ENCODE measurements at places on chromosomes 11 and 22. TPM values are rescaled to one million over a fixed set of nuclear protein-coding genes. Genes with fewer than 3 reads are reported as not detected.

DNA sequence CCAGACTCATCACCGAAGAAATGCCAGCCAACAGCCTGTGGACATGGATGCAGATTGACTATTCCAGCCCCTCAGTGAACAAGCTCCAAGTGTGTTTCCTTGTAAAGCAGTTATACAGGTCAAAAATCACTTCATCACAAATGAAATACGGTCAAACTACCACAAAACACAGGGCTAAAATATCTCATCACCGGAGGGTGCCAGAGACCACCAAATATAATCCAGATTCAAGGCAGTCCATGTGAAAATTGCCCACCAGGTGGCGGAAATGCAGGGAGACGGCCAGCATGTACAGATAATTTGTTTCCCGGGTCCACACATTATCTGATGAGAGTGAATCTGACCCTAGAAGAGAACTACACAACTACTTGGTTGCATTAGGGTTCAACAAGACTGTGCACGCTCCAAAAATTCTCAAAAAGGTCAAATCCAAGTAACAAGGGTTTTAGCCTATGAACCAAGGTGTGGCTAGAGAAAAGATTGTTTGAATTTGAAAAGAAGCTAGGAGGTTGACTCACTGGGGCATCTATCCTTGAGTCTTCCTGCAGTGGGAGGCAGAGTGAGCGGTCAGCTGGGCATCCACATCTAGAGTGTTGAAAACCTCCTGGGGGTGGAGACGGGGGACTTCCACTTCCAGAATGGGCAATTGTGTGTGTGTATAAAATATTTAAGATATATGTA, 71.7 kb downstream of the IGLL5 start:
- no peak overlapping the region for H3K4me3 ChIP-seq
- H3K36me3 ChIP-seq: no peaks in the 10 kb centered on the region
- peaks cover 13% of the 10 kb centered on the region for H3K4me1 ChIP-seq
- DNase-seq: peak; percentile 88

- H3K4me1 ChIP-seq: no peaks in the 10 kb centered on the region
- H3K4me3 ChIP-seq: no peak overlapping the region
- H3K27me3 ChIP-seq: no peaks in the 10 kb centered on the region
- no peak overlapping the region for H3K27ac ChIP-seq
- peak; percentile 7 for DNase-seq
These were observed 89.6 kb downstream of the SERGEF start for GRCh38 chr11:17923217-17923616.

- H3K36me3 ChIP-seq: no peaks in the 10 kb centered on the region
- peaks cover 9% of the 10 kb centered on the region for H3K27me3 ChIP-seq
These were observed 173.5 kb downstream of the TRIM29 start for GRCh38 chr11:119964136-119965025.

ARHGAP42 gene
- polyA plus RNA-seq: 8.7 TPM

FOSL1 gene
- 16.5 TPM for polyA plus RNA-seq

GRCh38 chr11:14500181-14500651, 605 bp upstream of the COPB1 start:
- H3K36me3 ChIP-seq: peaks cover 4% of the 10 kb centered on the region
- peak; percentile 63 for DNase-seq
- H3K27ac ChIP-seq: peak overlapping the region; percentile 92
- H3K4me1 ChIP-seq: peaks cover 11% of the 10 kb centered on the region

- no peak for DNase-seq
- no peak overlapping the region for H3K4me3 ChIP-seq
- H3K36me3 ChIP-seq: peaks cover 7% of the 10 kb centered on the region
- H3K4me1 ChIP-seq: no peaks in the 10 kb centered on the region
- no peak overlapping the region for H3K27ac ChIP-seq
These were observed 193.5 kb downstream of the UVRAG start for GRCh38 chr11:76008474-76008873.

- no peak overlapping the region for H3K4me3 ChIP-seq
- H3K27ac ChIP-seq: no peak overlapping the region
- no peaks in the 10 kb centered on the region for H3K36me3 ChIP-seq
These were observed 21.6 kb downstream of the IMMP1L start for GRCh38 chr11:31487848-31488247.

GRCh38 chr11:105104292-105104691, 35.3 kb downstream of the CARD18 start:
- H3K27ac ChIP-seq: no peak overlapping the region
- H3K27me3 ChIP-seq: no peaks in the 10 kb centered on the region
- DNase-seq: no peak
- H3K4me3 ChIP-seq: no peak overlapping the region

DNA sequence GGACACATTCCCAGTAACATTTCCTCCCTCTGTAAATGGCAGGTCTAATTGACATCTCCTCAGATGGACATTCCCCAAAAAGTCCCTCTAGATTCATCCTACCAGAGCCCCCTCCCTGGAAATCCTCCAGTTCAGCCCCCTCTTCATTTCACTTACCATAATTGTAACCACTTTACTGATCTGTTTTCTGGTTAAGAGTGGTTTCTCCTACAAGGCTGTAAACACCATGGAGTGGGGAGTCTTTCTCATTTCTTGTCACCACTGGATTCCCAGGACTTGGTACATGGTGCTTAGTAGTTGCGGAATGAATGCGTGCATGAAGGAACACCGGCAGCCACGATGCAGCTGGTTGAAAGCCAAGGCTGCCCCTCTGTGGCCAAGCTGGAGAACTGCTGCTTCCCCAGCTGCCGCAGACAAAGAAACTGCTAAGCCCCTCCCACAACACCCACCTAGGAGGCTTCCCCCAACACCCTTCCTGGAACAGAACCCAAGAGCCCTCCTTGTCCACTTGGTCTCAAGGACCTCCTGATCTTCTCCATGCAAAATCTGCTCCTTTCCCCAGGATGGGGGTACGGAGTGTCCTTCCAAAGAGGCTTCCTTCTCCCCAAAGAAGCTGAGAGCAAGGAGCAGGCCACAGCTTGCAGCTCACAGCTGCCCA, 18.6 kb upstream of the SCARF2 start:
- no peak overlapping the region for H3K4me3 ChIP-seq
- H3K27ac ChIP-seq: peak overlapping the region; percentile 42
- H3K4me1 ChIP-seq: no peaks in the 10 kb centered on the region

GRCh38 chr11:7941146-7941545, 362 bp downstream of the OR10A3 start:
- DNase-seq: no peak
- no peaks in the 10 kb centered on the region for H3K36me3 ChIP-seq
- H3K4me3 ChIP-seq: no peak overlapping the region
- no peak overlapping the region for H3K27ac ChIP-seq
- H3K4me1 ChIP-seq: no peaks in the 10 kb centered on the region
- H3K27me3 ChIP-seq: no peaks in the 10 kb centered on the region

DNA sequence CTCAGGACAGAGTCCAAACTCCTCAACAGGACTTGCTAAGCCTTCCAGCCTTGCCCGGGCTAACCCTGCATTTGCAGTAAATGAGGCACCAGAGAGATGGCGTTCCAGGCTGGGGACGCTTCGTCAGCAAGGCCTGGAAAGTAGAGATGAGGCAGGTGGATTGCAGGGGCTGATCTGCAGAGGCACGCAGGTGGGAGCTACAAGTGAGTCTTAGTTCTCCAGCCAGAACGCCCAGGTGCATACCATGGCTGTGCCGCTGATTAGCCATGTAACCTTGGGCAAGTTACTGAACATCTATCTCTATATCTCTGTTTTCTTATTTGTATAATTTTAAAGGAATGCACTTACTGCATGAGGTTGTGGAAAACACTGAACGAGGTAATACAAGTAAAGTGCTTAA, 52.7 kb upstream of the BARX2 start:
- H3K4me1 ChIP-seq: peaks cover 30% of the 10 kb centered on the region
- H3K27ac ChIP-seq: no peak overlapping the region
- H3K27me3 ChIP-seq: no peaks in the 10 kb centered on the region
- no peaks in the 10 kb centered on the region for H3K36me3 ChIP-seq
- H3K4me3 ChIP-seq: no peak overlapping the region

- no peaks in the 10 kb centered on the region for H3K36me3 ChIP-seq
- peaks cover 8% of the 10 kb centered on the region for H3K4me1 ChIP-seq
- H3K4me3 ChIP-seq: no peak overlapping the region
- H3K27me3 ChIP-seq: no peaks in the 10 kb centered on the region
These were observed 168.1 kb downstream of the ADAMTS15 start for GRCh38 chr11:130616573-130616972.

- no peaks in the 10 kb centered on the region for H3K4me1 ChIP-seq
- no peaks in the 10 kb centered on the region for H3K36me3 ChIP-seq
These were observed 17.4 kb upstream of the LRRC55 start for GRCh38 chr11:57164317-57164716.

GRCh38 chr11:120695426-120695825, 183.9 kb downstream of the GRIK4 start:
- no peaks in the 10 kb centered on the region for H3K36me3 ChIP-seq

- no peak overlapping the region for H3K4me3 ChIP-seq
- peak; percentile 51 for DNase-seq
- H3K27me3 ChIP-seq: no peaks in the 10 kb centered on the region
- H3K4me1 ChIP-seq: peaks cover 16% of the 10 kb centered on the region
- no peak overlapping the region for H3K27ac ChIP-seq
These were observed 5.3 kb downstream of the HNRNPUL2 start for GRCh38 chr11:62721994-62722393.

DNA sequence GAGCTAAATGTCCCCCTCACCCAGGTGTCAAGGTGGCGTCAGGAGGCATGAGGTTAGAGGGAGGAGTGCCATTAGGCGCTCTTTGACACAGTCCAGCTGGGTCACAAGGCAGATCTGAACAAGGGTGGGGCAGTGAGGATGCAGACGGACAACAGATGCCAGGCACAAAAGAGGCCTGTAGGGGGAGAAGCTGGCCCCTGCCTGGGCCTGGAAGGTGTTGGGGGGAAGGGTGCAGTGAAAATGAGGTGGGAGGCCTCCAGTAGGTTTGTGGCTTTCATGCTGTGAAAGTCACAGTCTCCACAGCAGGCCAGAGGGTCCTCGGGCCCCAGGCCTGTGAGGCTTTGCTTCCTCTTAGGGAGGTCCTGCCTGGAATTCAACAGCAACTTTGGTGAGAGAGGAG, 85.0 kb upstream of the PLET1 start:
- no peak overlapping the region for H3K4me3 ChIP-seq
- H3K36me3 ChIP-seq: no peaks in the 10 kb centered on the region
- no peaks in the 10 kb centered on the region for H3K27me3 ChIP-seq
- no peak for DNase-seq
- H3K27ac ChIP-seq: no peak overlapping the region

SLC17A6 gene
- not detected for polyA plus RNA-seq

- no peaks in the 10 kb centered on the region for H3K36me3 ChIP-seq
- H3K27me3 ChIP-seq: peaks cover 2% of the 10 kb centered on the region
- H3K4me1 ChIP-seq: no peaks in the 10 kb centered on the region
These were observed 27.8 kb upstream of the CD82 start for GRCh38 chr11:44537679-44538078.

- H3K27me3 ChIP-seq: no peaks in the 10 kb centered on the region
- DNase-seq: no peak
- no peak overlapping the region for H3K4me3 ChIP-seq
- H3K27ac ChIP-seq: no peak overlapping the region
- H3K36me3 ChIP-seq: no peaks in the 10 kb centered on the region
- H3K4me1 ChIP-seq: peaks cover 3% of the 10 kb centered on the region
These were observed 13.5 kb downstream of the ZBED5 start for GRCh38 chr11:10844356-10844755.

C11orf24 gene
- 76.2 TPM for polyA plus RNA-seq
